ENCODE measurements at places on chromosomes 13 and 19.
A peak's percentile ranks its signal among the peaks of the same experiment; 100 is the strongest.

DNA sequence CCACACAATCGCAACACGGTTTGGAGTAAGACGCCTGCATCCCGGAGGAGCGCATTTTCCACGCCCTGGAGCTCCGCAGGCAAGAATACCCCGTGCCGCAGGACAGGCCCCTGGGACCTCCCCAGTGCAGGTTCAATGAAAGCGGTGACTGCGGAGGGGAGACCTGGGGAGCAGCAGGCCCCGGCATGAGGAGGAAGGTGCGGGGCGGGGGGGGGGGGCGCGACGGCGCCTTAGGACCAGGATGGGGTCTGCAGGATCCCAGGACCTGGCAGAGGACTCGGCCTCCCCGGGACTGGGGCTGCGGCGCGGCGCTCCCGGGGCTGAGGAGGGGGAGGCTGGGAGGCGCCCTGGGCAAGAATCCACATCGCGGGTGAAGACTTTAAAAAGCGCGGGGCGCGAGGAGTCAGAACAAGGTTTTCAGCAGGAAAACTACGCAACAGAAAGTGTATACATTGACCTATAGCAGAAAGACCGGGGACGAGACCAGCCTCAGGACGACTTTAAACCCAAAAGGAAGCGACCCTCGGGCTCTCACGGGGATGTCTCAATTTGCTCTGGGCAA lies 432 bp downstream of the ZNF611 start:
- no peak for DNase-seq

GRCh38 chr19:54179921-54180461 lies 7.0 kb upstream of the TMC4 start:
- DNase-seq, result no peak

GRCh38 chr13:24273926-24274325 lies 35.5 kb upstream of the C1QTNF9 start:
- DNase-seq, result no peak

- DNase-seq, result no peak
Observed at GRCh38 chr19:2356036-2356646, 3.9 kb upstream of the TMPRSS9 start.

DNA sequence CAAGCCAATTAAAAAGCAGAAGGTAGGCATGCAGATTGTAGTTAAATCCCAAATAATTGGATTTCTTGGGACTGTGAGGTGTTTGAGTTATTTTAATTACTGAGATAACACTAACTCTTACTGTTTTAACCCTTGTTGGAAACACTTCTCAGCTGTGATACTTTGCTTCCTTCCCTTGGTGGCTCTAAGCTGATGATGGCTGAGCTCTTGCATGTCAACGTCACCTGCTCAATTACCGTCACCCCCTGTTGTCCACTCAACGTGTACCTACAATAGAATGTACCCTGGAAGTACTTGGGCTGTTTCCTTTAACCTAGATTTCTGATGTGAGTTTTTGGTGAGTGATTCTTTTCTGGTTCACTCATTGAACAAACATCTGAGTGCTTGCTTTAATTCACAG lies 303.4 kb downstream of the SLC7A1 start:
- DNase-seq, result no peak

DNA sequence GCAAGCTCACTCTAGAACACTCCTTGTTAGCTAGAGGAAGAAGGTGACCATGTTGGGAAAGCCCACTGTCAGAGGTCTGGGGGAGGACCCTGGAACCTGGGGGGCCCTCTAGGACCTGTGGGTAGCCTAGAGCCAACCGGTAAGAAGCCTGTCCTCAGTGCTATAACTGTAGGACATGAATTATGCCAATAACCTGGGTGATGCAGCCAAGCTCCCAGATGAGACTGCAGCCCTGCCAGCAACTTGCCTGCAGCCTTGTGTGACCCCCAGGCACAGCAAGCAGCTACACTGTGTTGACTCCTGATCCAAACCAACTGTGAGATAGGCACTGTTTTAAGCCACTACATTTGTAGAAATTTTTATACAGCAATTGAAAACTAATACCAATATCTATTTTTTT lies 122.3 kb downstream of the MIPEP start:
- DNase-seq, result no peak

DNA sequence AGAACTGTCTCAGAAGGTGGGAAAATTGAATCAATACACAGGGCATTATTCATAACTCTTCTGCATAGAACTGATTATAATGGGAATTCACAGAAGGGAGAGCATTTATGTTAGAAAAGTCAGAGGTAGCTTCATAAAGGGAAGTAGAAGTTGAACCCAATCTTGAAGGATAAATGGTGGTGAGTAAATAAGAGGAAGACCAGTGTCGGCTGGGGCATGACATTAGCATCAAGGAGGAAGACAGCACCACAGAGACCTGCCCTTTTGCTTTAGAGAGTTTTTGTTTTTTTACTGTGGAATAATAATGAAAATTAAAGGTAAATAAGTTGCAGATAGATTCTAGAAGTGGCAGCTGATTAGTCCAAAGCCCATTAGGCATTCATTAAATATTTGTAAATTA lies 21.9 kb downstream of the CDC16 start:
- no peak for DNase-seq

- no peak for DNase-seq
Observed at GRCh38 chr19:35195830-35196229, 32.7 kb downstream of the FAM187B start.

DNA sequence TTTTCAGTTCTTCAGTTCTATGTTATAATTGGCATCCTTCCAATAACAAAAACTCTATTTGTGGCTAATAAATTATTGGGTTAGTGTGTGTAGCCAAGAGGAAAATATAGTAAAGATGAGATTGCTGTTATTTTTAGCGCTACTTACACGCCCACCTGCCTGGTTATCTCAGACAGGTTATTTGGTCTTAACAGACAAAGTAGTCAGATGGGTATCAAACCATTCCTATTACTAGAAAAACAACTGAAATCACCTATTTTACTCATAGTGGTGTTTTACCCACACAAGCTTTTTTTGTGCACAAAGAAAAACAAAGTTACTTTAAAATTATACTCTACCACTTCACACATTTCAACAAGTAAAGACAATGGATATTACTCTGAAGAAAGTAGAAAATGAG lies 151.2 kb downstream of the TBC1D4 start:
- DNase-seq, result no peak

DNA sequence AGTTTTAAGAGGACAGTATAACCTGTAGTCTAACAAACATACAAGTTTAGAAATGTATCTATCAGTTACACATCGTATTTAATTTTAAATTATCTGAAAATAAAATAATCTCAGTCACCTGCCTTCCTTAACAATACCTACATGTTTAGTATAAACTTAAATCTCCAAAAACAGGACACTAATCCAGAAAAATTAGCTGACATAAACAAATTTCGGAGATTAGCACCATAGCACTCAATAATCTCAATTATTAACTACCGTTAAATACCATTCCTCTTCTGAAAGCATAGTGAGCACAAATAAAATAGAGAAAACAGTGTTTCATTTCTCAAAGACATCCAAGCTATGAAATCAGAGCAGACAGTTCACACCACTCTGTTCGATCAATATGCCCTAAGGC lies 13.2 kb downstream of the MED4 start:
- DNase-seq, result no peak

DNA sequence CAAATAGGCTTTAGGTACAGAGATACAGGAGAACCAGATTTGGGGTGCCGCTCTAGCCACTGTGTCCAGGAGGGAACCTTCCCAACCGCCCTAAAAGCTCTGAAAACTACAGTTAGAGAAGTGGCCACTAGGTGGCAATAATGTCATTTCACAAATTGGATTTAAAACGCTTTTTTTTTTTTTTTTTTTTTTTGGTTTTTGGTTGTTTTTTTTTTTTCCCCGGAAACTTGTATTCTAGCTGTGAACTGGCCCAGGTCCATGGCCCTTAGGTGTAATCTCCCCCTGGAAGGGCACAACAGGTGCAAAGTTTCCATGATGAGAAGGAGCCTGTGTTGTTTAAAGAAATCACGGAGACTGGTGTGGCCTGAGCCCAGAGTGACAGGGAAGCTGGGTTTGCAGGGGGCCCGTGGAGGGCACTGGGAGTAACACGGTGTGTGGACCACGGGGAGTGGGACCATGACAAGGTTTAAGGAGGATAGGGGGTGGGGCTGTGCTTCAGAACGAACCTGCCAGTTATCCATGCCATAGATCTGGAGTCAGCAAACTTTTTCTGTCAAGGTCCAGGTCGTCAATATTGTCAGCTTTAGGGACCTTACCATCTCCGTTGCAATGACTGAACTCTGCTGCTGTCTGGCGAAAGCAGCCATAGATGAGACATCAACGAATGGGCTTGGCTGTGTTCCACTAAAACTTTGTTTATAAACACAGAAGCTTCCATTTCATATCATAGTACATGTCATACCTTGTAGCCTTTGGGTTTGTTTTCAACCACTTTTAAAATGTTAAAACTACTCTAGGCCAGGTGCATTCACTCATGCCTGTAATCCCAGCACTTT lies 10.1 kb downstream of the OR1I1 start:
- DNase-seq, result peak; percentile 77

- peak; percentile 100 for DNase-seq
Observed at GRCh38 chr19:14006085-14006765, at the start of gene RFX1. RFX1 (minus strand) TSS chr19:14006320; CDS start chr19:13993843, 12,477 bp downstream.

DNA sequence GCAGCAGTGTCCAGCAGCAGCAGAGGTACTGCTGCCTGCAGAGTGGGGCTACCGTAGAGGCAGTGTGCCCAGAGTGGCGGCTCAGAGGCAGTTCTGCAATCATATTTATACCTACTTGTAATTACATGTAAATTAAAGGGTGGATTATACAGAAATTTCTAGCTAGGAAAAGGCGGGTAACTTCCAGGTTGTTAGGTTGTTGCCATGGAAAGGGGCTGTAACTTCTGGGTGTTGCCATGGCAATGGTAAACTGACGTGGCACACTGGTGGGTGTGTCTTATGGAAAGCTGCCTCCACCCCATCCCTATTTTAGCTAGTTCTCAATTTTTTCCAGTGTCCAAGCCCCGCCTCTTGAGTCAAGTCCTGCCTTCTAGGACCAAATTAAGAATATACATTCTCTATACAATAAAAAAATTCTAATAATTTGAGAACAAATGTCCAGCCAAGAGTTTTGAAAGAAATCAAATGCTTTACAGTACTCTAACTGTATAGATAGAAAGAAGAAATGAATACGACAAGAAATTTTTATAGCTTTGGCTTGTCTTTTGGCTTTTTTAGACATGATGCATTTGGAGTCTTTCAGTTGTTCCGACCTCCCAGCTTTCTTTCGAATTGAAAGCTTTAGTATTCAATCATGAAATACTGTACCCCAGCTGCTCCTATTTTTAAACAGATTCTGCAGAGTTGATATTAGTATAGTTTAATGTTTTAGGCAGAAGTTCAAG lies 816.6 kb downstream of the DIAPH3 start:
- no peak for DNase-seq

- DNase-seq, result no peak
Observed at GRCh38 chr13:98542568-98543377, 34.1 kb downstream of the STK24 start.

GRCh38 chr13:34419755-34420154 lies 522.3 kb upstream of the NBEA start:
- no peak for DNase-seq

GRCh38 chr19:2037651-2038255 lies 13.3 kb downstream of the MKNK2 start:
- DNase-seq, result no peak

GRCh38 chr19:8017808-8018207 lies 12.4 kb upstream of the ELAVL1 start:
- DNase-seq, result peak; percentile 51

All from CD4-positive, alpha-beta T cell treated with Interleukin-1 beta for 1 hour (primary cell).